ENCODE measurements at places on chromosomes 13 and 19.

- peak; percentile 92 for DNase-seq
Observed at GRCh38 chr13:99228737-99229691, 28.4 kb downstream of the UBAC2 start.

DNA sequence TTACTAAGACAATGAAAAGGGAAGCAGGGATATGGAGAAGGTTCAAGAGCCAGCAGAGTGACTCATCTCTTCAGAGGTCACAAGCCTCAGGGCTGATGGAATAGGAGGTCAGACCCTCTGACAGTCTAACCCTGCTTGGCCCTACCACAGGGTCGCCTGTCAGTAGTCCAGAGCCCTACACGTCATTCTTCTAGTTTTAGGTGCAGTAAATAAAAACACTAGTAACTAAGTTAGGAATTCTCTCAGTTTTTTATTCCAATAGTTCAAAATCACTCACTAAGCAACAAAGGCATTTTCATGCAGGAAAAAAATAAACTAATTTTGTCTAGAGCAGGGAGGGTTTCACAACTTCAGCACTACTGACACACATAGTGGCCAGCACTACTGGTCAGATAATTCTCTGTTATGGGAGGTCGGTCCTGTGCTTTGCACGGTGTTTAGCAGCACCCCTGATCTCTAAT lies 27.2 kb downstream of the FOXO1 start:
- peak; percentile 26 for DNase-seq

DNA sequence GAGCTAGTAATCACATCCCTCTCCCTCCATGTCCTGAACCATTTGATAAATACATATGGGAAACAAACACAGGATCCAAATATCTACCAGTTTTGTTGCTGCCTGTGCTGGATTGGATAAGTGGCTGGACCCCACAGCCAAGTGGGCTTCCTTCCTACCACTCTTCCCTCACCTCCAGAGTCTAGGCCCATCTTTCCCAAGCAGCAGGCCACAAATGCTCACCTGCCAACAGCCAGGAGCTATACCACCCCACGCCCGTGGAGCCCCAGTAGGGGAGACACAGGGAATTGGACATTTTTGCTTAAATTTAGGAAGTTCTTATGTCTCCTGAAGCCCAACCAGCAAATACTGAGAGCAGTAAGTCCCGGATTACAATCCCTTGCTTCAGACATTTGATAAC lies 55.8 kb downstream of the HSPH1 start:
- no peak for DNase-seq

- DNase-seq = peak; percentile 100
Observed at GRCh38 chr13:113897161-113897560, 33.3 kb upstream of the GAS6 start.

- peak; percentile 7 for DNase-seq
Observed at GRCh38 chr13:57627663-57628062, 3.9 kb upstream of the PCDH17 start.

GRCh38 chr13:48808683-48809082 lies 155.0 kb downstream of the CYSLTR2 start:
- peak; percentile 26 for DNase-seq

DNA sequence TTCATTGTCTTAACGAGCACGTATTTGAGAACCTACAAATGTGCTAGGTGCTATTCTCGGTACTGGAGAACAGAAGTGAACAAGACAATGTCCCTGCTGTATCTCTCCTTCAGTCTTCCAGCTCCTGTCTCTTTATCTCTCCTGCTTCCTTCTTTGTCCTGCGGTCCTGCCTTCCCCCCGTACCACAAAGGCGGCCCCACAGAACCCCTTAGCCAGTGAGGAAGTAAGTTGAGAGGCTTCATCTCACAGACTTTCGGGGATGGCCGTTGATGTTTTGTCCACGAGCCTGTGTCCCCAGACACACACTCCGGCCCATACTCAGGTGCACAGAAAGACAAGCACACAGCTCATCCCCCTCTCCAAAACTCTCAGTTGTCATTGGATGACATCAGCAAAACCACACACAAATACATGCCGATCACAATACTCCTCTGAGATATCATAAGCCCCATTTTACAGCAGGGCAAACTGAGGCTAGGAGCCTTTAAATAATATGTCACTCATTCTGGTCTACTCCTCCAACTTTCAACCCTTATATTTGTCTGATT lies 507 bp upstream of the SWSAP1 start:
- no peak for DNase-seq

DNA sequence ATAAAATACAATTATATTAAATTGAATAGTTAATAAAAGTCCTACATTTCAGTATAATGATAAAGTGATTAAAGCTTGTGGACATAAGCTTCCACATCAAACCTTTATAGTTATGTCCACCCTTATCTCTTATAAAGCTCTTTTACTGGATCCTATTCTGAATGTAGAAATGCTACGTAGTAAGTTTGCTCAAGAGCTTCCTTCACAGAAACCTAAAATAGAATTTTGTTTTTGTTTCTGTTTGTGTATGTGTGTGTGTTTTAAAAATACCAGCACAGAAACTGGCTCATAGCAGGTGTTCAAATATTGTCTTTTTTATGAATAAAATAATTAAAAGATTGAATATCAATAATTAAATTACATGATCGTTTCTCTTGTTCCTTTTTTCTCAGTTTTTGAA lies 21.0 kb upstream of the UFM1 start:
- DNase-seq = no peak

GRCh38 chr19:924553-925086 lies 1.2 kb upstream of the ARID3A start:
- no peak for DNase-seq

DNA sequence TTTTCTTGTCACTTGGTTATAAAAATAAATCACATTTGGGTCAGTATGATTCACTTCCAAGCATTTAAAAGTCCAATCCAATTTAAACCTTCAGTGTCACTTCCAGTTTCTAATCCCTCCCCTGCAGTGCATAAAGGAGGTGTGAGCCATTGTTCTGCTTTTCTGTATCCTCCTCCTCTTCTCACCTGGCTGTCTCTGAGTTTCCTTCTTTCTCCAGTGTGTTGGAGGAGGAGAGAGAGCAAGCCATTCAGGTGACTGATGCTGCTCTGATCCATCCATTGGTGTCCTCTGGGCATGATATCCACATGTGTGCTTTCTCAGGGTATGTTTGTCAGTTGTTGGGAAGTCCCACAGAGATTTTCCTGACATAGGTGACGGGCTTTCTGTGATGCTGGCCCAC lies 1.2 kb downstream of the NUDT15 start:
- no peak for DNase-seq

- DNase-seq = no peak
Observed at GRCh38 chr13:110324026-110324749, 17.1 kb downstream of the COL4A2 start.

Measured in AG10803 (cell line).